ENCODE measurements at places on chromosomes 1 and 21.
A peak's percentile ranks its signal among the peaks of the same experiment; 100 is the strongest.

DNA sequence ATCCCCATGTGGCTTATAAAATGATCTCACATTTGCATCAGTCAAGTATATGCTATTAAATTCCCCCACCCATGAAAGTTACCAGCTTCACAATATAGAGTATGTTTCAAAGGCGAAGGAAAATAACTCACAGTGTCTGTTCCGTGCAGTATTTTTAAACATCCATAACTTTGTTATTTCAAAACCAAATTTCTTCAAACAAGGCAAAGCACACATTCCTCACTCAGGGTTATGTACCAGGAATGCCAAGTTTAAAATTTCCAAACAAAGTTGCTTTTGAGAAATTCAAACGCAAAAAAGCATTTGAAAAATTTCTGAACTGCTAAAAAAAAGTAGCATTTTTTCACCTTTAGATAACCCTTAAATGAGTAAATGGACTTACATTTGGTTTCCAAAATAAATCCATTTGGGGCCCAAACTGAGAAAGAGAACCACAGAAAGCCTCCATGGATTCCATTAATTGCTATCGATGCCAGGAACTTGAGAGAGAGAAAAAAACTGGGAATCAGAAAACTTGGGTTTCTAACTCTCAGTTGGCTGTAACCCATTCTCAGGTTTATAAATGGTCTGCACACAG lies 149.5 kb downstream of the SLC30A10 start:
- DNase-seq: no peak

DNA sequence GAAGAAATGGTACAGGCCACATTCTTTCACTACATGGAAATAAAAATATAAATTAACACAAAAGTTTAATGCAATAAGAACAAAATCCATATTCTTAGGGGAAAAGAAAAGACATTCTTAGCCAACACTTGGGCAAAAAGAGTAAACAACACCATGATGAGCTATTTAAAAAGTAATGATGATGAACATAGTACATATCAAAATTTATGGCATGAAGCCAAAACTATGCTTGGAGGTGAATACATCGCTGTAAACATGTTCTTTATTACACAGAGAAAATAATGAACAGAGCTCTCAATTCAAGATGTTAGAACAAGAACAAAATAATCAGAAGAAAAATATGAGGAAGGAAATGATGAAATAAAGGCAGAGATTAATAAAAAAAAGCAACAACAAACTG lies 158.2 kb downstream of the ZSCAN20 start:
- no peak for DNase-seq

DNA sequence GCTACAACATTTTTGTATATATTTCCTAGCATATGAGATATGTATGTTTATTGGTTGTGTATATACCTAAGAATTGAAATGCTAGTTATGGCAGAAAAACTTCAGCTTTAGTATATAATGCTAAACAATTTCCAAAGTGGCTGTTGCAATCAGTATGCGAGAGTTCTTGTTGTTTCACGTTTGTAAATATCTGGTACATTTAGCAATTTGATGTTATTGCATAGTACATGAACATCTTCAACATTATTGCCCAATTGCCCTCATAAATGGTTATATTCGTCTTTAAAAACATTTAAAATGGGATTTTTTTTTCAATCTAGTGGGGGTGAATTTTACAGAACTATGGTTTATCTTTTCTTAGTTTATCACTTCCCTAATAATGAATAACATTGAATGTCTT lies 86.2 kb upstream of the HP1BP3 start:
- peak; percentile 12 for DNase-seq

DNA sequence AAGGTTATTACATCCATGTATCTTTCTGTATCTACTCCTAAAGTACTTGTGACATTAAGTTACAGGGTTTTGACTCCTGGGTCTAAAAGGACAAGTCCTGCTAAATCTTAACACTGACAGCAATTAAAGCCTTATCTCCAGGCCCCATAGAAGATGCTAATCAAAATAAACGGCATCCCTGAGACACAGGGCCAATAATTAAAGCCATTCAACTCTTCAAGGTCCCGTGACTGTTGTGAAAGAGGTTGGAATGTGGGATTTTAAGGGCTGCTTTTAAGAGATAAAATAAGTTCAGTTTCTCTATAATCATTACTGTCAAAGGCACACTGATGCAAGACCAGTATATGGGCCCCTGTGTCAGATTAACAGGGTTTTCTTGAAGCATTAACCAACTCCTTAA lies 8.3 kb downstream of the DNAI4 start:
- no peak for DNase-seq

DNA sequence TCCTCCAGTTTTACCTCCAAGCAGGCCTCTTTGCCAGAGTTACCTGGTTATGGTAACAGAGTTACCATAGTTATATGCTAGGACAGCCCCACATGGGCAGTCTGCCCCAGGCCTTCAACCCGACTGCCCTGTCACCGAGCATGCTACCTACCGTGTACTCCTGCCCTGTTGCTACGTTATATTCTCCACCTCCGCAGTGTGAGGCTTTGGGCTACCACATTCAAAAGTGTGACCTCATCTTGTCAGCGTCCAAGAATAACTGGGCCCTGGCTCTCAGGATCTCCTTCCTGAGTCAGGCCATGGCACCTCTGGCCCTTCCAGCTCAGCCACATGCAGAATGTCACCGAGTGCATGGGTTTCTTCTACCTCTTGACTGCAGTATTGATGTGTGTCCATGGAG lies 8.9 kb downstream of the MAPKAPK2 start:
- no peak for DNase-seq

DNA sequence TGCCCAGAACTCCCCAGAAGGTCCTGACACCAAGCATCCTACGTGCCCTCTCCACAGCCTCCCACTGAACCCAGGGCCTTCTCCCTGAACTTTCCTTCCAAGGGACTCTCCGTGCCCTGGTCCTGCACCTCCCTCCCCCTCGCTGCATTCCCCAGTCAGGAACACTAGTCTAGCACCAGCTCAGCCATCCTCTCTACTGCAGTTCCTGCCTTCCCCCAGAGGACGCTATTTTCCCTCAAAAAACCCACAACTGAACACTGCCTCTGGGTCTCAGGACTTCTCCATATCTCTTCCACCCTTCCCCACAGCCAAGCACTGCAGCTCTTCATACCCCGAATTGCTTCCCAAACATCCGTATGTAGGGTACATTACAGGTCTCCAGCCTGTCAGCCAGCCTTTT lies 12.6 kb upstream of the ARTN start:
- no peak for DNase-seq
